ENCODE measurements at places on chromosomes 16 and 17.

GRCh38 chr17:69854225-69854780, 220.7 kb upstream of the KCNJ16 start:
- no peak for DNase-seq

DNA sequence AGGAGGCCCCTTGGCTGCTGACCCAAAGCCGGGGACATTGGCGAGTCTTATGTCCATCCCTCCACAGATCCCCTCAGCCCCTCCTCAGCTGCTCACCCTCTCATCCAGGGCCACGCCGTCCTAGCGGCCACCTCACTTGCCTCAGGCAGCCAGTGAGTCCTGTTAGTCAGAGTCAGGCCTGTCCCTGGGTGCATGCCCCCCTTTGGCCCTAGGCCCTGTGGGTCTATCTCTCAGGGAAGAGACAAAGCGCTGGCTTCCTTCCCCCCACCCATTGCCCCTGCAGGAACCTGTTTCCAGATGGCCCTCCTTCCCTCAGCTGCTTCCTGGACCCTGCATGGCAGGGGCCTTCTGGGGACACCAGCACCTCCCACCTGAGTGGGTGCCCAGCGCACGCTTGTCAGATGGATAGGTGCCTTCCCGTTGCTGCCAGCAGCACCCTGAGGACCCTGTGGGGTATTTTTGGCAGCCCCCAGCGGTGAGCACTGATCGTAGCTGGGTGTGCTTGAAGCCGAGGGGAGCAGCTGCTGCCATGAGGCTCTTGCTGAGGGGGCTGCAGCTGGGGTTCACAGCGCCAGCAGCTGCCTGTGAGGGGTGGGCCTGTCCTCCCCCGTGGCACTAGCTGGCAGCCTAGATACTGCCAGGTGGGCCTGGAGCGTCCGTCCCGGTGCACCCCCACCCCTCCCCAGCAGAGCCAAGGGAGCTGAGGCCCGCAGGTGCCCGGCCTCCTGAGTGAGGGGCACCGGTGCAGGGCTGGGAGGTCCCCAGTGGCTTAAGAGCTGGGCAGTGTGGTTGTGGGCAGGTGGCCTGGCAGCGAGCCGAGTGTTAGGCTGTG, 8.4 kb downstream of the DBNDD1 start:
- no peak for DNase-seq

- DNase-seq: no peak
These were observed 363.9 kb upstream of the TNRC6C start for GRCh38 chr17:77594416-77595209.

DNA sequence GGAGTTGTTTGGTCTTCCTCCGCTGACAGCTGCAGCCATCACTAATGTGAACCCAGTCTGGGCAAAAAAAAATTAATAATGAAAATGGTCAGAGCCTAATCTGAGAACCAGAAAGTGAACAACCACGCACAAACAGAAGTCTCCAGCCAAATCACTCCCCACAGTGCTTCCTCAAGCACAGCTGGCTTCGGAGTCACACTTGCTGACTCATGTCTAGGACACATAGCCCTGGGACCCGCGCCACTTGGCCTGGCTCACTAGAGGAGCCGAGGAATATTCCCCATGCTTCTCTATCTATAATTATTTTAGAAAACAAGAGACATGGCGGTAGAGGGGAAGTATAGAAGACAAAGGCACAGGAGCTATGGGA, 109.1 kb downstream of the ZFHX3 start:
- no peak for DNase-seq

DNA sequence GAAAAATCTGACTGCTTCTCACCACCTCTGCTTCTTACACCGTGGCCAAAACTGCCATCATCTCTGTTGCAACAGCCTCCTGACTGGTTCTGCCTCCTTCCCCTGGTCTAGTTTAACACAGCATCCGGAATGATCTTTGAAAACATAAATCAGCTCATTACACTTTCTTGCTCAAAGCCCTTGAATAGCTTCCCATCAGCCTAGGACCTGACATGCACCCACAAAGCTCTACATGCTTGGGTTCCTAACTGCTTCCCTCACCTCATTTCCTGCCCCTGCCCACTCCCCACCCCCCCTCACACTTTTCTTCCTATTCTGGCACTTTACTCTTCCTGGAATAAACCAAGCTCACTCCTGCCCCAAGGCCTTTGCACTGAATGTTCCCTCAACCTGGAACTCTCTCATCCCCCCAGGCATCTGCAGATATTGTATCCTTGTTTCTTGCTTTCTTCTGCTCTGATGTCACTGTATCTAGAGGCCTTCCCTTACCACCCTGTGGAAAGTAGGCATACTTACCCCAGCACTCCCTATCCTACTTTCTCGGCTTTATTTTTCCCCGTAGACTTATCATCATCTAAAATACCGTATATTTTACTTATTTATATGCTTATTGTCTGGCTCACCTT, 112.4 kb downstream of the FTO start:
- no peak for DNase-seq

GRCh38 chr17:76543826-76544545, 4.1 kb downstream of the PRCD start:
- no peak for DNase-seq

- DNase-seq: no peak
These were observed 146.8 kb downstream of the SEC14L1 start for GRCh38 chr17:77287432-77288068.

DNA sequence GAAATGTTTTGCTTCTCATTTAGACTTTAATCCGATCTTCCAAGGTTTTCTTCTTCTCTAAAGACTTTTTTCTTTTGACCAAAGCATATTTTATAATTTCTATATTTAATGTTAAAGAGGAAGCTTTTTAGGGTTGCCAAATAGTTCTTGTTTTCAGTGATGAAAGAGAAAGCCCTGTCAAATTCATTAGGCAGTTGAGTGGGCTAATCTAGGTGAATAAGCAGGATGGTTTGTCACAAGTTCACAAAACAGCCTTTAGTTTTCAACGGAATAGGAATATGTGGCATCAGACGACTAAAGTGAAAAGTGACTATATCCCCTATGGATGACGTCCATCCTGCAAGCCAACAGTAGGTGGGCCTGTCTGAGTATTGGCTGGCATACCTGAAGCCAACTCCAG, 118.8 kb downstream of the NLK start:
- DNase-seq: no peak

DNA sequence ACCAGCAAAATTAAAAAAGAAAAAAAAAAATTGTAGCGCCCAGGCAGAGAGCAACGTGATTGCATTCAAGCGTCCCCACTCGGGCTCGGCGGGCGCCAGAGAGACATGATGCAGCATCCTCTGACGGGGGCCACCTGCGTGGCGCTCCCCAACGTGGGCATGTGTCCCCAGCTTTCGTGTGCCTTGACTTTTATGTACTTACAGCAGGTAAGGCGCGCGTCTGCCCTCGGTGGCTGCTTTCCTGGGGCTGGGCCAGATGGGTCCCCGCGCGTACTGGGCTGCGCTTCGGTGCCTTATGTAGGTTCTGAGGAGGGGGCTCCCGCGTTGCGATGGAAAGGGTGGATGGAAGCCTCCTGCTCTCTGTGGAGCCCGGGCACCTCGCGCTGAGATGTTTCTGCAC, 28.4 kb upstream of the RBFOX1 start:
- no peak for DNase-seq

DNA sequence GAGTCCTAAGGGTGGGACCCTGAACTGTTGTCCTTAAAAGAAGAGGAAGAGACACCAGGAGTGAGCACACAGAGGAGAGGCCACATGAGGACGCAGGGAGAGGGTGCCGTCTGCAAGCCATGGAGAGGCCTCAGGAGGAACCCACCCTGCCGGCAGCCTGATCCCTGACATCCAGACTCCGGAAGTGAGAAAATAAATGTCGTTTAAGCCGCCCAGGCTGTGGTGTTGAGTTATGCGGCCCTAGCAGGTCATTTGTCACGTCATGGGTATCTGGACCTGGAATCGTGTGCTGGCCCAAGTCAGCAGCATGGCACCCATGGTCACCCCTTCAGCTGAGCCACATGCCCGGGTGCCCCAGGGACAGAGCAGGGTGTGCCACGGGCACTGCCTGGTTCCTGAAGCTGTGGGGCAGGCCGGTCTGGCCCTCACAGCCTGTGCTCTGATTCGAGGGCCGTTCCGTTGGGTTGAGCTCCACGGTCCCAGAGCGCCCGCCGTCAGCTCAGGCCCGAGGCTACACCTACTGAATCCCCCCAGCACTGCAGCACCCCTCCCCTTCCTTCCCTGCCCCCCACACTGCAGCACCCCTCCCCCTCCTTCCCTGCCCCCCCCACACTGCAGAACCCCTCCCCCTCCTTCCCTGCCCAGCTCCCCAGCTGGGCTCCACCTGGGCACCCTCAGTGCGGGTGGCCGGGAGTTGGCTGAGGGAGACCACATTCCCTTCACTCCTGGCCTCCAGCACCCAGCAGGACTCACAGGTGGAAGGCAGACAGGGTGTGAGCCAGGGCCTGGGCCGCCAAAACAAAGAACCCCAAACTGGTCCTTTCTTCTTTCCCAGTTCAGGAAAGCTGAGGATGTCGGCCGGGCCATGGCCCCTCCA, 2.7 kb upstream of the CCDC57 start:
- DNase-seq: no peak

GRCh38 chr17:1630662-1631061, 2.0 kb upstream of the SLC43A2 start:
- DNase-seq: no peak

DNA sequence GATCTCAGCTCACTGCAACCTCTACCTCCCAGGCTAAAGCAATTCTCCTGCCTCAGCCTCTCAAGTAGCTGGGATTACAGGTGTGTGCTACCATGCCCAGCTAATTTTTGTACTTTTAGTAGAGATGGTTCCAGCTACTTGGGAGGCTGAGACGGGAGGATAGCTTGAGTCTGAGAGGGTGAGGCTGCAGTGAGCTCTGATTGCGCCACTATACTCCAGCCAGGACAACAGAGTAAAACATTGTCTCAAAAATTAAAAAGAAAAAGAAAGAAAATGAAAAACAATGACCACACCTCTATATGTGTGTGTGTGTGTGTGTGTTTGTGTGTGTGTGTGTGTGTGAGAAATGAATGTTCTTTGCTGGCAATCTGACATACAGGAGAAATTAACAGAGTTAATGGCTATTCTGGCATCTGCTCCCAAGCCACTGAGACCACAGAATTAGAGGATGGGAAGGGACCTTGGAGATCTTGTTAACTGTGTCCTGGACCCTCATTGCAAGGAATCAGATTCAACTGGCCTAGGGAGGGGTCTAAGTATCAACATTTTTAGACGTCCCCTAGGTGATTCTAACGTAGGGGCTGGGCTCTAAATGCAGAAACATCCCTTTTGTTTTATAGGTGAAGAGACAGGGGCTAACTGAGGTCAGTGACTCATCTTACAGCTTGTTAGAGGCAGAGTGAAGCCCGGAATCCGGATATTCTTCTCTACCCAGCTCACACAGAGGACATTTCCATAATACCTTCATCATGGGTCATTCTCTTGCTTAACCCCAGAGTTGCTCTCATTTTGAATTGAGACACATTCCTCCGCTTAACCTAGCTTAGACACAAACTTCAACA, 16.4 kb upstream of the MARCHF10 start:
- DNase-seq: no peak

- DNase-seq: no peak
These were observed 817.9 kb upstream of the SOX9 start for GRCh38 chr17:71302721-71303549.

DNA sequence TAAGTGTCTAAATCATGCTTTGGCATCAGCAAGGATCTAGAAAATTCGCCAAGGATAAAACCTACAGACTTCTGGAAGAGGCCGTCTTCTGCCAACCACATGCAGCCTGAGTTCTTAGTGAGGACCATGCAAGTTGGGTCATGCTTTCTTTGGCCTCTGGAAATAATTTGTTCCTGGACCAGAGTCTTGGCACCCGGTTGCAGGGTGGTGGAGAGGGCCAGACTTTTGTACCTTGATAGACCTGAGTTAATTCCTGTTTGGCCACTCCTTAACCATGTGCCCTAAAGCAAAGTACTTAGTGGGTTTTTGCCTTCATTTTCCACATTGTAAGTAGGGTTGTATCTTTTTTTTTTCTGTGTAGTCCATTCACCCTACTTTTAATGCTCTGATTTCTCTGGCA, 283.4 kb upstream of the IRX5 start:
- no peak for DNase-seq

- DNase-seq: no peak
These were observed 25.2 kb downstream of the PLD6 start for GRCh38 chr17:17180741-17181525.

- no peak for DNase-seq
These were observed 90.5 kb downstream of the NPIPB11 start for GRCh38 chr16:29315916-29316517.

DNA sequence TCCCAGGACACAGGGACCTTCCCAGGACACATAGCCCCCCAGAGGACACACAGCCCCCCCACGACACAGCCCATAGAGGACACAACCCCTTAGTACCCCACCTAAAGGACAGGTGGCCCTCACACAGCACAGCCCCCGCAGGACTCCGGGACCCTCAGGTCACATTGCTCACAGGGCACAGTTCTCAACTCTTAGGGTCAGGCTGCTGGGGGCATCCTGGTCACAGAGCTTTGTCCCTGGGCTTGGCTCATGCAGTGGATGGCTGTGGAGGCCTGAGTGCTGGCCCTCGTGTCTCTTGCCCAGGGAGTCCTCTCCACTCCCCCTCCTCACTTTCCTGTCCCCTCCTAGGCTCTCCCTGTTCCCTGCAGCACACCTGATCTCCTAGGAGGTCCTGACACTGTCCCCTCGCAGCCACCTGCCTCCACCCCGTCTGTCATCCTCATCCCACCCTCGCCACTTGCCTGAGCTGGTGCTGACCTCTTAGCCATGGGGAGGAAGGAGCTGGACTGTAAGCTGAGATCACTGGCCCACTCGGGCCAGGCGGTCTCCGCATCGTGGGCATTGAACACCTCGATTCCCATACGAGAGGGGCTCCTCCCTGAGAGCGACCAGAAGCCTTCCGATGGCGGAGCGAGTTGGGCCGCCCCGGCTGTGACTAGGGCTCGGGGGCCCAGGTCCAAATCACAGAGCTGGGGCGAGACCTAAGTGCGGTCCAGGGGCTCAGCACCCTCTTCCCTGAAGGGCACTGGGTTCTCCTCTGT, 1.4 kb upstream of the WDR45B start:
- no peak for DNase-seq

GRCh38 chr17:40464392-40464855, 21.2 kb downstream of the IGFBP4 start:
- no peak for DNase-seq

GRCh38 chr17:73932216-73932749, 271.2 kb upstream of the RPL38 start:
- no peak for DNase-seq

DNA sequence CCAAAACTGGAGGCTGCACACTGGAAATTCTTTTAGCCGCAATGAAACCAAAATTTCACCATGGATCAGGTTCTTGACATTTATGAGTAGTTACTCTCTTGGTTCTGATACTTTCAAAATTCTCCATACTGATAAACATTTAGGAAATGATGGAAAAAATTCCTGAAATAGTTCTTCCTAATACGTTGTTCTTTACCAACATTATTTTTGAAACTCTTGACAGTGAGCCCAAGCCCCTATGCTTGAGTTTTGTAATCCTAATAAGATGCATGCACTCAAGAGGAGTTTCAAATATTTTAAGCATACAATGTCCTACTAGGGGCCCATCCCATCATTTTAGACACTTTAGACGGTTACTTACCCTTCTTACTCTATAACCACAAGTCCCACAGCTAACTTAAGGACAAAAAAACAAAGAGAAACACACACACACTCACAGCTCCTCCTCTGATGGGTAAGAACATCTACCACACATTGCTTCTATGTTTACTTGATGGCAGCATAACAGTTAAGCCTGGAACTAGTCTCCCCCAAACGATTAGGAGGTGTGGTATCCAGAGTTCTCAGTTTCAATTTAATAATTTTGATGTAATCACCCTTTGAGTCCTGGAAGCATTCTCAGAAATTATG, 3.7 kb downstream of the VEZF1 start:
- no peak for DNase-seq

GRCh38 chr16:79265196-79265595, 335.3 kb downstream of the MAF start:
- DNase-seq: no peak

- no peak for DNase-seq
These were observed 882.8 kb upstream of the SOX9 start for GRCh38 chr17:71237903-71238538.
